ENCODE measurements at places on chromosomes 1 and 21.
A peak's percentile ranks its signal among the peaks of the same experiment; 100 is the strongest.

- no peak for DNase-seq
Observed at GRCh38 chr1:16266411-16267118, 29.6 kb upstream of the CPLANE2 start.

- no peak for DNase-seq
Observed at GRCh38 chr1:92307980-92308379, 9.1 kb downstream of the RPAP2 start.

GRCh38 chr1:171595324-171595723 lies 26.7 kb upstream of the MYOCOS start:
- no peak for DNase-seq

GRCh38 chr1:24154215-24154614 lies 11.3 kb upstream of the IL22RA1 start:
- DNase-seq: no peak

- no peak for DNase-seq
Observed at GRCh38 chr1:228772516-228773212, 37.4 kb downstream of the RHOU start.

GRCh38 chr1:233651563-233652233 lies 37.8 kb downstream of the KCNK1 start:
- DNase-seq: no peak

DNA sequence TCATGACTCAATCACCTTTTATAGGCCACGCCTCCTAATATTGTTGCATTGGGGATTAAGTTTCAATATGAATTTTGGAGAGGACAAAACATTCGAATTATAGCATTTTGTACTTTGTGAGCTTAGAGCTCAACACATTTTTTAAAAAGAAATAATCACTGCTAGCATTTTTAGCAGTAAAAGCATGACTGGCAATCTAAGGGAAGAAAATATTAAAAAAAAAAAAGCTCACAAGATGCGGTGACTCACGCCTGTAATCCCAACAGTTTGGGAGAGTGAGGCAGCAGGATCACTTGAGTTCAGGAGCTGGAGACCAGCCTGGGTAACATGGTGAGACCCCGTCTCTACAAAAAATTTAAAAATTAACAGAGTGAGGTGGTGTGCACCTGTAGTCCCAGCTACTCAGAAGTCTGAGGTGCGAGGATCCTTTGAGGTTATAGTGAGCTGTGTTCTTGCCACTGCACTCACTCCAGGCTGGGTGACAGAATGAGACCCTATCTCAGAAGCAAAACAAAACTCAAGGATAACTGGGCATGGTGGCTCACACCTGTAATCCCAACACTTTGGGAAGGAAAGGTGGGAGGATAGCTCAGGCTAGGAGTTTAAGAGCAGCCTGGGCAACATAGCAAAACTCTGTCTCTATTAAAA lies 28.8 kb upstream of the DIPK1A start:
- DNase-seq: no peak

GRCh38 chr1:36089393-36090121 lies 865 bp downstream of the ADPRS start:
- no peak for DNase-seq

DNA sequence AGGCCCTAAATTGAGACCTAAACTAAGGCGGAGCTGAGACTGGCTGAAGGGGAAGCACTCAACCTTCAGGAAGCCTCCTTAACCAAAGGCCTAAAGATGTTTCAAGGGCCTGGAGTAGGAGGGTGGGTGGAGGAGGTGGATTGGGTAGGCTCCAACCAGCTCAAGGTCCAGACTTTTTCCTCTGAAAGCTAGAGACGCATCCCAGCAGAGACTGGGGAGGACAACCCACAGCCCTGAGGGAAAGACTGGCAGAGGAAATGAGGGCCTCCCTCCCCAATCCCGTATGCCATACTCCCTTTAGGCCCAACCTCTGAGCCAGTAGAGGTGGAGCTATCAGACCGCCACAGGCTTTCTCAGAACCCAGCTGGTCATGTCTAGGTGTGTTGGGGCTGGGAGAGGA lies 1.1 kb downstream of the ECM1 start:
- DNase-seq: no peak

DNA sequence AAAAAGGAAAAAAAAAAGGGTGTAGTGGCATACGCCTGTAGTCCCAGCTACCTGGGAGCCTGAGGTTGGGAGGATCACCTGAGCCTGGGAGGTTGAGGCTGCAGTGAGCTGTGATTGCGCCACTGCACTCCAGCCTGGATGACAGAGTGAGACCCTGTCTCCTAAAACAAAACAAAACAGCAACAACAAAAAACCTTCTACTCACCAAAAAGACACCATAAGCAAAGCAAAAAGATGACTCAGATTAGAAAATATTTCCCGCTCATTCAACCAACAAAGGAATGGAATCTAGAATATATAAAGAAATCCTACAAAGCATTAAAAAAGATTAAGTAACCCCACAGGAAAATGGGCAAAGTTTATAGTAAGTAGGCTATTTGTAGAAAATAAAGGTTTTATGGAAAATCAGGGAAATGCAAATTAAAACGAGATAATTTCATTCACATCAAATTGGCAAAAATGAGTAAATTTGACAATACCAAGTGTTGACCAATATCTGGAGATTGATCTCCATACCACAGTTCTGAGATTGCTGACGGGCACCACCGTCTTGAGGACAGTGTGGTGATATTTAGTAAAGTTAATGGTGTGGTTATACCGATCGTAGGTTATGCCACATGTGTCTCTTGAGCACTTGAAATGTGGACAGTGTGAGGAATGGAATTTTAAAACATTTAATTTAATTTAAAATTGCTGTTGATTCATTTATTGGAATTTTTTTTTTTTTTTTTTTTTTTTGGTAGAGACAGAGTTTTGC lies 54.0 kb downstream of the PIK3CD start:
- DNase-seq: no peak

GRCh38 chr21:35145626-35146233 lies 96.6 kb upstream of the RUNX1 start:
- no peak for DNase-seq

- DNase-seq: no peak
Observed at GRCh38 chr1:54324251-54325140, 81.7 kb downstream of the SSBP3 start.

DNA sequence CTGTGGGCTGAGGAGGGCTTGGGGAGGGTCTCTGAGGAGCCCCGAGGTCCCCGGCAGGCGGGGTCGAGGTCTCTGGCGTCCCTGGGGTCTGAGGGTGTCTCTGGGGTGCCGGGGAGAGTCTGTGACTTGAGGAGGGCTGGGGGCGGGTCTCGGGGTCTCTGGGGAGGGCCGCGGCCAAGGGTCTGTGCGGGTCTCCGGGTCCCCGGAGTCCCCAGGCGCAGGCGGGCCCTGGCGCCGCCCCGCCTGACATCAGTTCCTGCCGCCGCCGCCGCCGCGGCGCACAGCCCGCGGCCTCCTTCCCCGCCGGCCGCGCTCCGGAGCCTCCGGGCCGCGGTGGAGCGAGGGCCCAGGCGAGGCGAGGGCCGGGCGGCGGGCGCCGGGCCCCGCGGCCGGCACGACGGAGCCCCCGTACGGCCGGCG lies at the start of gene PLEKHM2:
TSS of gene PLEKHM2 (plus strand) at position 279 of the 420 bp plus-strand sequence. CDS start 239 bp downstream, outside the sequence.
- DNase-seq: peak; percentile 50

DNA sequence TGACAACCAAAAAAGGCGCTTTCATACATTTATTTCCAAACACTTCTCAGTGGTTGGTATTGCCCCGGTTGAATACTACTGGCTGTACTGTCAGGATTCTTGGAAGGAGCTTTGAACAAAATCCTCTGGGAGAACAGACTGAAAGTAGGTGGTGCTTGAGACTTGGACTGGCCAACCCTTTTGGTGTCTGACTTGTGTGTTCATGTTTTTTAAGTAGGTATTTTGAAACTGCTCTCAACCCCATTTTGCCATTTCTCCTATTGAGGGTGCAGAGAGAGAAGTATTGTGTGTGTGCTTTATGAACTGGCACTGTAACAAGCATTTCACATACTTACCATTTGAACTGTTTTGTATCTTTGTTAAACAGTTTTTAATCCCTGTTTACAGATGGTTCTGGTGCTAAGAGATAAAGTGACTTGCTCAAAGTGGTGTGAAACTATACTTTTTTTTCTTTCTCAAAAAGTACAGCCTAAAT lies 21.2 kb downstream of the ARID1A start:
- DNase-seq: no peak

GRCh38 chr1:234658138-234658537 lies 48.2 kb upstream of the IRF2BP2 start:
- DNase-seq: no peak

- no peak for DNase-seq
Observed at GRCh38 chr21:22885079-22885478, 1886.9 kb downstream of the NCAM2 start.

DNA sequence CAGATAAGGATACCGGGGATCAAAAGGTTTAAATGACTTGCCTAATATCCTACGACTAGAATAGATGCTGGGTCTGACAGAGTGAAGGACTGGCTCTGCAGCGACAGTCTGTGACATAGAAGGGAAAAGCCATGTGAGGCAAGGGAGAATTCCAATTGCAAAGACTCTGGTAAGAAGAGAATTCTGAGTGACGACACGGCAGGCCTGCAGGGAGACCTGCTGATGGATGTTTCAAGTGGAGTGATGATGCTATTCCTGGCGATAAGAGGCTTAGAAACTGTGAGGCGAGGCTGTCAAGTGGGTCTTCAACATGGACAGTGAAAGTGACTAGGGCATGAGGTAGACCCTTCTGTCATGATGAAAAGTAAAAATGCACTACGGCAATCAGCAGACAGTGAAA lies 176.6 kb upstream of the PBX1 start:
- DNase-seq: no peak

DNA sequence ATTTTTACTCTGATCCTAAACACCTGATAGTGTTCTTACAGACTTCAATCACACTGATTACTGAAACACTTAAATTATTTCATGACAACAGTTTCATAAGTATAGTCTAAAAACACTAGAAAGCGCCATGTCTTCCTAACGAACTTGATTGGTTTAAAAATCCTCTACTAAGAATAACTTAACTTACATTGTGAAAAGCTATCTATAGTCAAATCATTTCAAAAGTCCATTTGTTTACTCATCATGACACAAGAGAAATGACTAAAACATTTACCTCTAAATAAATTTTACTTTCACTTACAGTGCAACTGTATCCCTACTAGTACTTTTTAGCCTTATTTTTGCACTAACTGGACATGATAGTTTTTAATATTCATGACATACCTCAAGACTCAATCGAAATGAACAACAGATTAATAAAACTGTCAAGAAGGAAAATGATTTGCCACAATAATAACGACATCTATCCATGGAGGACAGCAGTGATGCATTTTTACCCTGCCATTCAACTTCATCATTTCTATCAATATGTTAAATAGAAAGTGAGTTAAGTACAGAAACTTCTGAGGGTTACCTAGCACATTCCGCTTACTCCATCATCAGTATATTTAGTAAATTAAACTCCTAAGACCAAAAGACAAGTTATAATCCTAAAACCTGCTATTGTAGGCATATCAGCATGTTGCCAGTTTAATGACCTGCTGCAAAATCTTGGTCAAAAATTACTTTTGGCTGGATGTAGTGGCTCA lies 38.4 kb downstream of the AHCTF1 start:
- DNase-seq: no peak
